ENCODE measurements at places on chromosomes 2 and 18.

DNA sequence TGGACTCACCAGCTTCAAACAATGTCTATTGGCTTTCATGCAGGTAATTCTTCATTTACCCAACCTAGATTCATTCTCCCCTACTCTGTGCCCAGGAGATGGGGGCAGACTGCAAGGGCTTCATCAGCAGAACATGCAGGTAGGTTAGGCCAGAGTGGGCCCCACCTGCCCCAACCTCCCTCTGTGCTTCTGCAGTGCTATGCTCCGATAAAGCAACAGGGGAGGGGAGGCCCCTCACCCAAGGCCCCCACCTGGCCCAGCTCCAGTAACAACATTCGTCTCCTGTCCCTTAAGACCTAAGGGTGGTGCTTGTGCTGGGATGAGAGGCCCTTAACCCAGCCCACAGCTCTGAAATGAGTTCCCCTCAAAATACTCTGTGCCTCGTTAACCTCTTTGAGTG is 16.7 kb upstream of the GYPC start:
- DNase-seq = no peak

- no peak for DNase-seq
Observed at GRCh38 chr2:45913539-45913938, 262.1 kb downstream of the PRKCE start.

DNA sequence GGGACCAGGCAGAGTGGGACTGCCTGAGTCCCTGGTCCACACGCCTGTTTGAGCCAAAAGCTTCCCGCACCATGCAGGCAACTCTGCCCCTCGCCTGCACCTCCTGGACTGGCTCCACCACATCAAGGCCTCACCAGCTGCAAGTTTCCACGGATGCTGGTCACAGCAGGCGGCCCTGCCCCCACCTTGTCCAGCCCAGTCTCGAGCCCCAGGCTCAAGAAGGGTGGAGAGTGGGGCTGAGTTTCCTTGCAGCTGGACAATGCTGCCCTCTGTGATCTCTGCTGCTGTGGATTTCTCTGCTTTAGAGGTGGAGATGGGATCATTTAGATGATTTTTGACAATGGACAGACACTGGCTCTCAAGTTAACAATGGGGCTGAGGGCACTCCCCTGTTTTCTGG is 74.9 kb downstream of the MTCL1 start:
- no peak for DNase-seq

GRCh38 chr2:177169810-177170514 is 42.6 kb upstream of the HNRNPA3 start:
- no peak for DNase-seq

GRCh38 chr2:45343251-45344017 is 267.6 kb downstream of the SRBD1 start:
- DNase-seq = no peak

DNA sequence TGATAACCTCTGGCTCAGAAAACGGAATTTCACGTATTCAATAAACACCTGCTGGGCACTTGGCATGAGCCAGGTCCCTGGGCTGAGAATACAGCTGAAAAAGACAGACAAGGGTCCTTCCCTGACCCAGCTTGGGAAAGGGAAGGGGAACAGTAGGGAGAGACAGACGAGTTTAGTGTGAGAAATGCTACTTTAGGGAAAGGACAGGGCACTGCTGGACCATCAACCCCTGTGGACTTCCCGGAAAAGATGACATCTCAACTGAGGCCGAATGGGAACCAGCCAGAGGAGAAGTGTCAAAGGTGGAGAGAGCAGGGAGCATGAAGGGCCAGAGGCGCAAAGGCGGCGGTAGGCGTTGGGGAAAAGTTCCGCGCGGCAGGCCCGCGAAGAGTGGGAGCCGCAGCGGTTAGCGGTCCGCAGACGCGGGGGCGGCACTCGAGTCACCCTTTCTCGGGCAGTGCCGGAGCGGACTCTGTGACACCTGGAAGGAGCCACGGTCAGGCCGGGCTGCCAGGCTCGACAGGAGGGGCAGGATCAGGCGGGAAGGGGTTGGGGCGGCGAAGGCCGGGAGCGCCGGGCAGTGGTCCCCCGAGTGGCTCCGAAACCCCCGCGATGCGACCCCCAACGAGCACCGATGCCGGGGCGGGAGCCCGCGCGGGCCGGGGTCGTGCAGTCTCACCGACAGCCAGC is 519 bp downstream of the TEX261 start:
- DNase-seq = peak; percentile 20

DNA sequence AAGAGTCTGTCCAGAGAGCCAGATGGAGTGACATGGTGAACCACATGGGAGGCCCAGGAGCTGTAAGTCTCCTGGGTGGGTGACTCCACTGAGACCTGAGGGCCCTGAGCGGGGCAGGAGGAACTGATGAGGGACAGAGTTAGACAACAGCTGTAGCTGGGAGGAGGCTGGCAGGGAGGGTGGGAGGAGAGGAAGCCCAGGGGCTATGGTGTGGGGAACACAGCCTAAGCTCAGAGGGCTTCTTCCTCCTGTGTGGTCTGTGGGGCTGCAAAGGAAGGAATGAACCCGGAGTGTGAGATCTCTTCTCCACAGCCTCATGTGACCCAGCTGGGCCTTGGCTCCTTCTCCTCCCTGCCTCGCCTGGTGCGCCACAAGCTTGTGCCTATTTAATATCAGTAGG is 395.6 kb upstream of the HS6ST1 start:
- no peak for DNase-seq

- no peak for DNase-seq
Observed at GRCh38 chr18:63725682-63726480, 23.1 kb downstream of the SERPINB11 start.

- no peak for DNase-seq
Observed at GRCh38 chr2:47091118-47091517, 64.0 kb downstream of the STPG4 start.

- DNase-seq = no peak
Observed at GRCh38 chr2:8119782-8120505, 561.9 kb upstream of the ID2 start.

DNA sequence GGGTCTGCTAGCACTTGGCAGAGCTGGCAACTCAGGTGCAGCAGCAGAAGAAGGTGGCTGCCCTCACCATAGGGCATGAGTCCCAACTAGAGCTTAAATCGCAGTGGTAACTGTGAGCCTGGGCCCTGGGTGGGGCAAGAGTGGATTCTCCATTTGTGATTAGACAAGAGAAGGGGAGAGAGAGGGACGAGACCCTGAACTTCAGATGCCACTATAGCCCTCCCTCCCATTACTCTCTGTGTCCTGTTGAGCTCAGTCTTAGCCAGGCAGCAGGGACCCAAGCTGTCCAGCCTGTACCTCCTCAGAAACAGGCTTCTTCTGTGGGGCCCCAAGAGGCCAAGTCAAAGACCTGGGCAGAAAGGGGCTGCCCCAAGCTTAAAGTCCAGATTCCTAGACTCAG is 69.7 kb upstream of the B3GNT7 start:
- DNase-seq = no peak

DNA sequence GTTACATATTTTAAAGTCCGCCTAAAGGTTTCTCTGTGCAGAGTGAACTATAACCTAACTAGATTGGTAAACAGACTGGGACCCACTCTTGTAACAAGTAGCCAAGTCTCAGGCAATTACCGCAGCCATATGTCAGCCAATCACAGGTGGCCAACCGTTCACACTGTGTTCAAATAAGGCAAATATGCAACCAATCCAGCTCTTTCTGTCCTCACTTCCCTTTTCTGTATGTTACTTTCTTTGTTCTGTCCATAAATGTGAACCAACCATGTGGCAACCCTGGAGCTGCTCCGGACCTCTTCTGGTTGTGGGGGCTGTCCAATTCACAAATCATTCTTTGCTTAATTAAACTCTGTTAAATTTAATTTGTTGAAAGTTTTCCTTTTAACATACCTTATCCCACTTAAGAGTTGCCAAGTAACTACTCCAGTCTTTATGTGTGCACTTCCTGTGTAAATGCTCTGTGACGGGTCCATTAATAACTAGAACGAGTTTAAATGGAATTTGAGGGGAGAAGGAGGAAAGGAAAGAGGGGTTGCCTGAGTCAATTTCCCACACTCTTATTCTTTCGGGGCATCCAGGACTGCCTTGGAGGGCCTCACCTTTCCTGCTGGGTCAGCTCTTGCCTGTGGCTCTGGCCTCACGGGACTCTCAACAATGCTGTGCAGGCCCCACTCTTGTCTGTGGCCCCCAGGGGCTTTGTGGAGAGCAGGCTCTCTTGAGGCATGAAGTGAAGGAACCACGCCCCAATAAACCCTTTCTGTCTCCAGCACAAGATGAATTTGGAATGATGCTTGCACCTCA is 6.6 kb upstream of the RPL37A start:
- no peak for DNase-seq

All from activated gamma-delta T cell treated with Interleukin-2 at 50 U/mL for 16 hours (primary cell).